ENCODE measurements at places on chromosomes 5 and 9. TPM values are rescaled to one million over a fixed set of nuclear protein-coding genes. Genes with fewer than 3 reads are reported as not detected.

- H3K4me3 ChIP-seq = no peak overlapping the region
- peak; percentile 23 for DNase-seq
- H3K4me1 ChIP-seq = peaks cover 15% of the 10 kb centered on the region
Measured at GRCh38 chr5:96318569-96319110, 114.4 kb downstream of the PCSK1 start.

- no peaks in the 10 kb centered on the region for H3K27me3 ChIP-seq
- peak overlapping the region; percentile 6 for H3K4me3 ChIP-seq
- H3K36me3 ChIP-seq = no peaks in the 10 kb centered on the region
- peak overlapping the region; percentile 98 for H3K27ac ChIP-seq
Measured at GRCh38 chr5:107576736-107577393, 93.9 kb downstream of the EFNA5 start.

DNA sequence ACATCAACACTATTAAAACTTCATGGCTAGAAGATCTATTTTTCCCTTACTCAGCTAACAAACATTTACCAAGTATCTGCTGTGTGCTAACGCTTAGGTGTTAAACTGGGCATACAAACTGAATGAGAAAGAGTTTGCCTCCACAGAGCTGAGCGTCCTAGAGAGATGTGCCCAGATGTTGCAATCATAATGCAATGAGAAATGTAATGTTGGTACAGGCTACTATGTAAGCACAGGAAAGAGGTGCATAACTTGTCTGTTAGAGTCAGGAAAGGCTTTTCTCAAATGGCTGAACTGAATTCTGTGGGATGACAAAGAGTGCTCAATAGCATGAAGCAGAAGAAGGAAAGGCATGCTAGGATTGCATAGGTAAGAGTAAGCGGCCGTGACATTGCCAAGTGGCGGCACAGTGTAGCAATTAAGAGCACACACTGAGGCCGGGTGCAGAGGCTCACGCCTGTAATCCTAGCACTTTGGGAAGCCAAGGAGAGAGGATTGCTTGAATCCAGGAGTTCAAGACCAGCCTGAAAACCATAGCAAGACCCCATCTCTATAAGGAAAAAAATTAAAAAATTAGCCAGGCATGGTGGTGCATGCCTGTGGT, 137.8 kb downstream of the MEF2C start:
- no peak overlapping the region for H3K27ac ChIP-seq
- H3K4me3 ChIP-seq = no peak overlapping the region
- peaks cover 22% of the 10 kb centered on the region for H3K4me1 ChIP-seq
- no peaks in the 10 kb centered on the region for H3K27me3 ChIP-seq
- no peak for DNase-seq

GRCh38 chr5:36444582-36445418, 143.1 kb upstream of the RANBP3L start:
- peak; percentile 86 for DNase-seq
- peak overlapping the region; percentile 17 for H3K4me3 ChIP-seq
- H3K27ac ChIP-seq = peak overlapping the region; percentile 32
- no peaks in the 10 kb centered on the region for H3K27me3 ChIP-seq
- peaks cover 39% of the 10 kb centered on the region for H3K4me1 ChIP-seq

DNA sequence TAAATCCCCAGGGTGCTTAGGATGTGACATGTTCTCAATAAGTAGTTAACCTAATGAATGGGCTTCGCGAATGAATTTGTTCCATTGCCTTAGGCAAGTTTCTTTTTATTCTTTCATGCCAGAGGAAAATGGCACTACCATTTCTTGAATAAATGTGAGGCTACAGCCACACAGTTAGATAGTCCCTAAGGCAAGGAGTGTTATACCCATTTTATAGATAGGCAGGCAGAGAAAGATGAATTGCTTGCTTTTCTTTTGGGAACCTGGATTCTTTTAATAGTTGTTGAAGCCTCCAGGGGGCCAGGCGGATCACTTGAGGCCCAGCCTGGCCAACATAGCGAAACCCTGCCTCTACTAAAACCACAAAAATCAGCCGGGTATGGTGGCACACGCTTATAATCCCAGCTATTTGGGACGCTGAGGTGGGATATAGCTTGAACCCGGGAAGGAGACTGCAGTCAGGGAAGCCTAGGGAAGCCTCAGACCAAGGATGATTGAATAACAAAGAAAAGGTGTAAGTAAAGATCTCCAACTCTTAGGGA, 943 bp downstream of the NOP16 start:
- no peaks in the 10 kb centered on the region for H3K27me3 ChIP-seq
- peak overlapping the region; percentile 94 for H3K4me3 ChIP-seq
- DNase-seq = no peak

DNA sequence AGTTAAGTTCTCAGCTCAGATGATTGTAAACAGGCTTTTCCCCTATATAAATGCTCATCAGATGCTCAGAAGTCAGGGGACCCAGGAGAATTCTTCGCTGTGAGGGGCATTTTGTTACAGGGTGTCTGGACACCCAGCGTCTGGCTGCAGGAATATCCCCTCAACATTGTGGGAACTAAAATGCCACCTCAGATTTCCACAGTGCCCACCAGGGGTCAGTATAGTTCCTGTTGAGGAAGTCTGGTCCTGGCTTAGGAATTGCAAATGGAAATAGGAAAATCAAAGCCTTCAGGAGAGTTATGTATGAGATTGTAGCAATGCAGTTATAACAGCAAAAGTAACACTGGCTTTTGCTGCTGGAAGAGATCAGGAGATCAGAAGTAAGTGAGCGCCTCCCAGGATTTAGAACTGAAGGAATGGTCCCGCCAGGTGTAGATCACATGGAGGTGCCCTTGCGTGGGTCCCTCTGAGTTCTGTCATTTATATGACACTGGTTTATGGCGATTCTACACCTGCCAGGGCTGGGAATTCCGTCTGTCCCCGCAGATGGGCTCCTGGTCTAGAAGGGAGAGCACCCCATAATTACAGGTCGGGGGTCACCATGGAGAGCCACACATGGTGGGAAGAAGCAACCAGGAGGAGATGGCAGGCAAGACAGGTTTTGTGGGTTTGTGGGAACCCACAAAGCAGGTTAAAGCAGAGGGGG, 47.1 kb upstream of the CTSL start:
- H3K4me3 ChIP-seq = no peak overlapping the region
- 0 out of 2 replicates have a peak, but pooled peaks cover 4% of the 10 kb centered on the region for H3K27me3 ChIP-seq
- H3K4me1 ChIP-seq = no peaks in the 10 kb centered on the region
- no peak overlapping the region for H3K27ac ChIP-seq
- H3K36me3 ChIP-seq = no peaks in the 10 kb centered on the region
- DNase-seq = peak; percentile 78

GRCh38 chr9:107674721-107675277, 185.2 kb upstream of the KLF4 start:
- H3K27ac ChIP-seq = no peak overlapping the region
- no peak overlapping the region for H3K4me3 ChIP-seq
- DNase-seq = no peak
- no peaks in the 10 kb centered on the region for H3K36me3 ChIP-seq
- H3K27me3 ChIP-seq = no peaks in the 10 kb centered on the region

- H3K27ac ChIP-seq = no peak overlapping the region
- peaks cover 20% of the 10 kb centered on the region for H3K4me1 ChIP-seq
- H3K36me3 ChIP-seq = no peaks in the 10 kb centered on the region
- no peak overlapping the region for H3K4me3 ChIP-seq
- DNase-seq = no peak
- H3K27me3 ChIP-seq = no peaks in the 10 kb centered on the region
Measured at GRCh38 chr5:142363619-142363963, 38.8 kb upstream of the SPRY4 start.

DNA sequence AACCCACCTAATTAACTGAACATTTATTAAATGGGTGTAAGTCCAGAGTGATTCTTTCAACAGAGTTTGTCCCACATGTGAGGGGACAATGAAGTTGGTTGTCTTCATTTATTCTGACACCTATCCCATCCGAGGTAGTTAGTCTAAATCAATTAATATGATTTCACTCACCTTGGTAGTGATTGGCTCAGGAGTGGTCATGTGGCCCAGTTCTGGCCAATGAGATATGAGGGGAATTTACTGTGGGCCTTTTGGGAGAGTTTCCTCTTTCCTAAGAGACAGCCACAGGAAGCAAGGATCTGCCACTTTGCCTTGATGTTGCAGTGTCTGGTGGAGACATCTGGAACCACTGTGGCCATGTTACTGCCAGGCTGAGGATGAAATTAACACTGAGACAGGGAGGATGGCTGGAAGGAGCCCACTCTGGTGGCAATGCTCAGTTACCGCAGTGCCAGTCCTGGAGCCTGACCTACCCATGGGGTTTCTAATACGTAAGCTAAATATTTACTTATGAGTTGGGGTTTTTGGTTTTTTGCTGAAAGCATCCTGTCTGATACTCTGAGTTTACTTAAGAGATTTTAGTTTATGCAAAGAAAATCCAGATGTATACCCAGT, 118.6 kb downstream of the FGF18 start:
- H3K4me3 ChIP-seq = no peak overlapping the region
- H3K27me3 ChIP-seq = peaks cover 28% of the 10 kb centered on the region
- H3K4me1 ChIP-seq = peaks cover 9% of the 10 kb centered on the region
- DNase-seq = no peak
- H3K36me3 ChIP-seq = no peaks in the 10 kb centered on the region
- H3K27ac ChIP-seq = no peak overlapping the region

GRCh38 chr9:135968083-135968476, 6.9 kb upstream of the UBAC1 start:
- no peak for DNase-seq
- H3K27ac ChIP-seq = no peak overlapping the region
- no peaks in the 10 kb centered on the region for H3K4me1 ChIP-seq
- H3K27me3 ChIP-seq = no peaks in the 10 kb centered on the region

GRCh38 chr9:35996358-35996970, 38.5 kb upstream of the OR2S2 start:
- H3K4me1 ChIP-seq = no peaks in the 10 kb centered on the region
- no peak overlapping the region for H3K27ac ChIP-seq
- no peaks in the 10 kb centered on the region for H3K36me3 ChIP-seq
- no peak for DNase-seq
- no peaks in the 10 kb centered on the region for H3K27me3 ChIP-seq
- no peak overlapping the region for H3K4me3 ChIP-seq

- no peak overlapping the region for H3K4me3 ChIP-seq
- H3K27ac ChIP-seq = no peak overlapping the region
- H3K36me3 ChIP-seq = no peaks in the 10 kb centered on the region
- no peaks in the 10 kb centered on the region for H3K27me3 ChIP-seq
- H3K4me1 ChIP-seq = no peaks in the 10 kb centered on the region
- DNase-seq = no peak
Measured at GRCh38 chr5:73867345-73868335, 241.6 kb downstream of the ARHGEF28 start.

DNA sequence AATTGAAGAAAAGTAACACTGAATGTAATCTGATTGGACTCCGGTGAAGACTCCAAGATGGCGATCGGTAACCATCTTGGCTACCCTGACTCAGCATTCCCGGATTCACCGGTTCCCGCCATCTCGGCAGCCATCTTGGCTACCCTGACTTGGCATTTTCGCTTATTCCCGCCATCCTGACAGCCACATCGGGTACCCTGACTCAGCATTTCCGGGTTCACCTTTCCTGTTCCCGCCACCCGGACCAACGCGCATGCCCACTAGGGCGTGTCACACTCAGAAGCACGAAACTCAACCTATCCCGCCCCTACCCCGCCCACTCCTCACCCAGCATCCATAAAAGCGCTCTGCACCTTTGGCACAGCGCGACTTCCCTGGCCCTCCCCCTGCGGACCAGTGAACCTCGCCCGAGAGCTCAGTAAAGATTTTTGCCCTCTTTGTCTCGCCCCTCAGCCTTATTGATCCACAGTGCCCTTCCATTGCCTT, 17.2 kb downstream of the SPTLC1 start:
- no peaks in the 10 kb centered on the region for H3K27me3 ChIP-seq
- H3K27ac ChIP-seq = no peak overlapping the region
- no peak overlapping the region for H3K4me3 ChIP-seq
- no peak for DNase-seq
- peaks cover 9% of the 10 kb centered on the region for H3K4me1 ChIP-seq

- H3K4me1 ChIP-seq = 0 out of 2 replicates have a peak, but pooled peaks cover 4% of the 10 kb centered on the region
- no peak for DNase-seq
- H3K4me3 ChIP-seq = no peak overlapping the region
- H3K27ac ChIP-seq = no peak overlapping the region
- H3K27me3 ChIP-seq = no peaks in the 10 kb centered on the region
Measured at GRCh38 chr9:78606001-78606379, 309.1 kb downstream of the PSAT1 start.

DNA sequence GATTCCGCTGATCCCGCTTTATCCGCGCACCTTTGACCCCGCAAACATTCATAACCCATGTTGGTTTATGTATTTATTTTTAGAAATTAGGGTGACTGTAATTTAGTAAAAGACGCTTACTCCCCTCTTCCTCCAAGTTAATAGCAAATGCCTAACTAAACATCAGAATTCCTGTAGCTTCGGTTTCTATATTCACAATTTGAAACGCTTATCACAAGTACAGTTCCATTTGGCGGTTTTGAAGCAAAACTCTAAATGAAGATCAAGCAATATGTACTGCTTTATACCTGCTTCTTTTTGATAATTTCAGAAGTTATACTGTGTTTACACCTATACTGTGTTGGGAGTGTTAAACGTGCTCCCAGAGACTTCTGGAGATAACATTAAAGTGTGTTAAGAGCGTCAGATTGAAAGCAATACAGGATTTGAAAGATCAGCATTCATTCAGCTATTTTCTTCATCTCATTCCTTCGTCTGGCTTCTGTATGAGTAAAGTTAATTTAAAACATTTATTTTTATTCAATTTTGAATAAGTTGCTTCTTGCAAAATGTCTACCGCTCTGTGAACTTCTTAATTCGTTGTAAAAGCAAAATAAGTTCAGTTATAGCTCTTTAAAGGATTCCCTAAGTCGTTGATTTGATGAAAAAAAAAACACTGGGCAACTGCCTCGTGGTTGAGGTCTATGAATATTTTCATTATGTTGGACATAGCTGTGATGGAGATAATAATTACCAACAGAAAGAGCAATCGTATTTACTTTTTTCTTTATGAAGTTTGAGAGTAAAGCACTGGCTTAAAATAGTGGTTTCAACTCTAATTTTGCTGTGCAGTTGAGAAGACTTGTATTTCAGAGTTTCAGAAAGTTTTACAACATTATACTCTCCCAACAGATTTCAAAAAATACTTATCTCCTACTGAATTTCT, 2.5 kb downstream of the PRDM6 start:
- H3K27ac ChIP-seq = no peak overlapping the region
- H3K4me3 ChIP-seq = no peak overlapping the region
- no peaks in the 10 kb centered on the region for H3K4me1 ChIP-seq
- peaks cover 81% of the 10 kb centered on the region for H3K27me3 ChIP-seq

- no peak overlapping the region for H3K27ac ChIP-seq
- H3K27me3 ChIP-seq = no peaks in the 10 kb centered on the region
- no peak for DNase-seq
- no peak overlapping the region for H3K4me3 ChIP-seq
- H3K36me3 ChIP-seq = no peaks in the 10 kb centered on the region
- no peaks in the 10 kb centered on the region for H3K4me1 ChIP-seq
Measured at GRCh38 chr5:117681431-117682254, 1107.0 kb upstream of the SEMA6A start.

GRCh38 chr9:87749335-87750035, 23.6 kb downstream of the CTSL start:
- no peak overlapping the region for H3K4me3 ChIP-seq
- no peaks in the 10 kb centered on the region for H3K4me1 ChIP-seq
- H3K27ac ChIP-seq = no peak overlapping the region
- H3K36me3 ChIP-seq = no peaks in the 10 kb centered on the region
- DNase-seq = no peak

MSX2 gene
- total RNA-seq = 4.1 TPM

HSD17B3 gene
- total RNA-seq = 0.26 TPM
